ENCODE measurements at places on chromosomes 12 and 14.

DNA sequence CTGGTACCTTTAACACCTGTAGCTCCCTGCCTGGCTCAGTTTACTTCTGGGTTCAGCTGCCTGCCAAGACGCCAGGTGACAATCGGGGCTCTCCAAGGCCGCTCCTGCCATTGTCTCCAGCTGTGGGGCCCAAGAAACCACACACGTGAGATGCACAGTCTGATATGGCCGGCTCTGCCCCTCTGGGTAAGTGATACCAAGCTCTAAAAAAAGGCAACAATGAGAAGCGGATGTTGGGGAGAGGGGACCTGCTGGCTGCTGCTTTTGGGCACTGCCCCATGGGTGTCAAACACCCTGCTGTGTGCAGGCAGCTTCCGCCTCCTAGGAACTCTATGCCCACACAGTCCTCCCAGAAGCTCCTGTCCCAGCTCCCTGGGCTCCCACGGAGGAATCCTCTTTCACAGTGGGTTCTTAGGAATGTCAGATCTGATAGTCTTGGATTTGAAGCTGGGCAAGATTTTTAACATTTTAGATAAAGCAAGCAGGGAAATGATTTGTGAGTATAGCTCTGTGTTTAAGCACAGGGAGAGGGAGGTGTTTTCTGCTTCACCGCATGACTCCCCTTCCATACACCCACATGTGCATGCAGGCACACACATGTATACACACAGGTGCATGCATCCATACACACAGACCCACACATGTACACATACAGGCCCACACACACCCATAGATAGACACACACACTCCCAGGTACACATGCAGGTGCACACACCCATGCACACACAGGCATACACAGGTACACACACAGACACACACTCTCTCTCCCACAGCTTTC lies 1135.8 kb downstream of the BCL11B start:
- DNase-seq = no peak

- DNase-seq = no peak
Measured at GRCh38 chr12:46391630-46392029, 19.1 kb upstream of the SLC38A2 start.

DNA sequence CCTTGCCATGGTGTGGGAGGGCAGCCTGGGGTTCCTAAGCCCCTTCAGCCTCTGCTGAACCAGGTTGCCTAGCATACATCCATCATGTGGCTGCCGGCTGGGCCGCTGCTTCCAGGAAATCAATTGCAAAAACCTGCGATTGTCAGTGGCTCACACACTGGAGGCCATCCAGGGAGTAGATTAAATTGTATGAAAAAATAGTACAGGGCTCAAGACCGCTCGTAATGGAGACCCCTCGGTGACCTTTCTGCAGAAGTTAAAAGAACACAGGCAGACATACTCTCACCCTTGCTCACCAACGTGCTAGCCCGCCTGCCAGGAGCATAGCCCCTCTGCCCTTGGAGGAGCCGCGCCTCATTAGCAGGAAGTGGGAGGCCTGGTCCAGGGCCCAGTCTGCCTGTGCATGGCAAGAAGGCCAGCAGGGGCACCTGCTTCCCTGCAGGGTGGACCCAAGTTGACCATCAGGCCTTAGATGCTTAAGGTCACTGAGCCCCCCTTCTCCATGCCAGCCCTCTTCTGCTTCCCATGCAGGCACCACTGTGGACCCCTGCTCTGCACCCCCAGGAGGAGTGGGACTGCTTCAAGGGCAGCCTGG lies 31.4 kb upstream of the CIPC start:
- DNase-seq = no peak

- no peak for DNase-seq
Measured at GRCh38 chr12:124024776-124025175, 51.8 kb downstream of the ZNF664 start.

- DNase-seq = no peak
Measured at GRCh38 chr12:105015543-105015942, 29.4 kb downstream of the NOPCHAP1 start.

GRCh38 chr12:108423486-108423885 lies 84.4 kb upstream of the CMKLR1 start:
- no peak for DNase-seq

All from AG09309 (cell line).